HS-5 (cell line): ENCODE measurements at places on chromosomes 16 and 17.

DNA sequence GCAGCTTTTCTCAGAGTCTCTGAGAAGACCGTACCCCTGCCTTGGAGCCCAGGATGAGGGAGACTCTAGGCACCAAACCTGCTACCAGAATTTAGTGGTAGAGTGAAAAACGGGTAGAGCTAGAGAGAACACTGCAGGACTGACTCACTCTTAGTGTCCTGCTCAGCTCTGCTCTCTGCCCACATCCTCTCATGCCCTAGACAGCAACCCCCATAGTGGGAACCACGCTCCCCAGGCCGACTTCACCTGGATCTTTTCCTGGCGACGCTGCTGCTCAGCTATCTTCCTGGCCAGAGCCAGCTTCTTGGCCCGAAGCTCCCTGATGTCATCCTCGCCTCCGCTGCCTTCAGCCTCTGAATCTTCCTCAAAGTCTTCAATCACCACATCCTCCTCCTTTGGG lies 26.7 kb downstream of the HIC1 start:
- DNase-seq = no peak

GRCh38 chr17:38667099-38667786 lies 7.5 kb downstream of the EPOP start:
- DNase-seq = peak; percentile 35

DNA sequence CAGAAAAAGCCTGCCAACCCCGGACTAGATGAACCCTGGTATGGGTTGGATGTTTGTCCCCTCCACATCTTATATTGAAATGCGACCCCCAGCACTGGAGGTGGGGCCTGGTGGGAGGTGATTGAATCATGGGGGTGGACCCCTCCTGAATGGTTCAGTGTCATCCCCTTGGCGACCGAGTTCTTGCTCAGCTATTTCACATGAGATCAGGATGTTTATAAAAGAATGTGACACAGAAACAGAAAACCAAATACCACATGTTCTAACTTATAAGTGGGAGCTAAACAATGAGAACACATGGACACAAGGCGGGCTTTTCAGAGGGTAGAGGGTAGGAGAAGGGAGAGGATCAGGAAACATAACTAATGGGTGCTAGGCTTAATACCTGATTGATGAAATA lies 576.0 kb upstream of the HSBP1 start:
- DNase-seq = no peak

DNA sequence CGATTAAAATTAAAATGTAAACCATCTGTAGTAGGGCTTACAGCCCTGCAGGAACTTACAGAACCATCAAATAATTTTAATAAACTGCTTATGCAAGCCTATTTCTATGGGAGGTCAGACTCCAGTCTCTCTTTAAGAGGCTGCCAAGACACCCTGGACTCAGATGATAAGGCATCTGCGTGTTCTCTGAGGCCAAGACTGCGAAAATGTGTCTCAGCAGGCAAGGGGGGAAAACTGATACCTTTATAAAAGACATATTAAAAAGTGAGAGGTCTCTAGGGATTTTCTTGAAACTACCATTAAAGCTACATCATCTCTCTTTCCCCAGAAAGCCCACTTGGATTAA lies 32.2 kb downstream of the MPHOSPH6 start:
- DNase-seq = no peak

DNA sequence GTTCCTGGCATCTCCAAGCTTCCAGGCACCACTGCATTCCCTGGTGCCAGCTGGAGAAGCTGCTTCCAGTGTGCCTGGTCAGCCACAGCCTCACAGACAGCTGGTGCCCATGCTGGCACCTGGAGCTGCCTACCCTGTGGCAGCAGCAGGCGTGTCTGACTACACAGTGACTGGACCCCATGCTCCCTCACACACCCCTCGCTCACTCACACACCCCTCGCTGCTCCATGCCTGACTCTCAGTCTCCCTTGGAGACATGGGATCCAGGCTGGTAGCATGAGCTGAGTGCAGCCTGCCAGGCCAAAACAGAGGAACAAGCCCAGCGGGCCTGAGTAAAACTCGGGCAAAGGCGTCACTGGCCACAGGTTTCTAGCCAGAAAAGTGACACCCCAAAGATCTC lies 59.1 kb upstream of the SMIM36 start:
- no peak for DNase-seq

DNA sequence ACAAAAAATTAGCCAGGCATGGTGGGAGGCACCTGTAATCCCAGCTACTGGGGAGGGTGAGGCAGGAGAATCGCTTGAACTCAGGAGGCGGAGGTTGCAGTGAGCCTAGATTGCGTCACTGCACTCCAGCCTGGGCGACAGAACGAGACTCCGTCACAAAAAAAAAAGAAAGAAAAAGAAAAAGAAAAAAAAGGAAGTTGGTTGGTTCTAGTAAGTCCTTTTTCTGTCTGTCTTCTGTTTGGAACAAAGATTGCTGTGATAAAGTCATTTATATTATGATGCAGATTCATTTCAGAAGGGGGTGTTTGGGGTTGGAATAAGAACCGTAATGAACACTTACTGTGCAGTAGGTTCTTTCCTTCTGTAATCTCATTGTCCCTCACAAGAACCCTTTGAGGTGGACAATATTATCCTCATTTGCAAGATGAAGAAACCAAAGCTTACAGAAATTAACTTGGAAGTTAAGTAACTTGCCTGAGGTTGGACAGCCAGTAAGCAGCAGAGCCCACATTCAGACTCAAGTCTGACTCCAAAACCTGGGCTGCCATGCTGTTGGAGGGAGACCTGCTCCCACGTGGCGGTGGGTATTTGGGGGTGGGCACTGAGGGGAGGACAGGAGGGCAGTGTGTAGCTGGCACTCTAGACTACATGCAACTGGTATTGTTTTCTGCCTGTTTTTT lies 10.3 kb downstream of the MINK1 start:
- no peak for DNase-seq

- no peak for DNase-seq
Observed at GRCh38 chr17:76957678-76958464, 89.7 kb downstream of the MGAT5B start.

- no peak for DNase-seq
Observed at GRCh38 chr16:78505544-78506366, 406.3 kb downstream of the WWOX start.

- DNase-seq = no peak
Observed at GRCh38 chr17:78407387-78408000, 29.0 kb downstream of the PGS1 start.

- DNase-seq = no peak
Observed at GRCh38 chr16:11233727-11234376, 22.2 kb downstream of the SOCS1 start.

DNA sequence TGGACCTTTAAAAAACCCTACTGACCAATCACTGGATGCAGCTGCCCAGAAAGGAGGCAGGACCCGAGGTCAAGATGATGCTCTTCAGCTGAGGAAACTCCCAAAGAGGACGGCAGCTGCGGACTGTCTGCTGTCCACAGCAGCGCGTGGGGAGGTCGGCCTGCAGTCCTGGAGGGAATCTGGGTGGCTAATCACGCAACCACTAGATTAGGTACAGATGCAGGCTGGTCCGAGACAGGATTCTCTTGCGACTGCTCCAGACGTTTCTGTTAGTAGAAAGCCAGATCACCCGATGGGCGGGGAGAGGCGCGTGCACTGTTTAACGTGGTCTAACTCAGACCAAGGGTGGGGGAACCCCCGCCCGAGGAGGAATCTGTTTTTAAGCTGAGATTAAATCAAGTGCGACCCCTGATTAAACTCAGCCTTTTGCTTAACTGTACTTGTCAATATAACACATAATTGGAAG lies 8.8 kb downstream of the CTRB2 start:
- DNase-seq = no peak

- DNase-seq = no peak
Observed at GRCh38 chr17:41437769-41438168, 3.0 kb downstream of the KRT38 start.

DNA sequence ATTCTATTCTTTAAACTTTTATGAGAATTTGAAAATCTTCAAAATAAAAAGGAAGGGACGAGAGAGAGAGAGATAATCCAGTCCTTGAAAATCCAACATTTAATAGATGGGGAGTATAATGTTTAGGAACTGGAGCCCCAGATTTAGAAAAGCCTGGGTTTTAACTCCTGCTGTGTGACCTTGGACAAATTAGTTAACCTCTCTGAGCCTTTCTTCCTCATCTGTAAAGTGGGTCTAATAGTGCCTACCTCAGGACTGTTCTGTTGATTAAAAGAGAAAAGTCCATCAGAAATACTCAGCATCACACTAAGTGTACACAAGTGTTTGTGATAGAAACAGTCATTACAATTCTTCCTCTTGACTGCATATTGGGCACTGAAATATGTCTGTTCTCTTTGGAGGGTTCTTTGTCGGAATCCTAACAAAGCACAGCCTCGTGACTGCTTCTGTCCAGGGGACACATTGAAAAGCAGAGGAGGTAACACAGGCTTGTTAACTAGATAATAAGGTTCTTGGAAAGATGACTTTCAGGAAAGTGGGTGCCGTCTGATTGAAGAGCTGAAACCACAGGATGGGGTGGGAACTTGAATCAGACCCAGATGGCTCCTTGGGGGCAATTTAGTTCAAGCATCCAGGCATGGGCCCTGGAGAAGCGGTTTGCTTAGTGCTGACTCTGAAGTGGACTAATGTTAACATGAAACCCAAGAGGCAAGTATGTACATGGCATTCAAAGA lies 128.2 kb downstream of the CLEC16A start:
- no peak for DNase-seq

- DNase-seq = no peak
Observed at GRCh38 chr17:67260170-67260987, 15.4 kb upstream of the HELZ start.

DNA sequence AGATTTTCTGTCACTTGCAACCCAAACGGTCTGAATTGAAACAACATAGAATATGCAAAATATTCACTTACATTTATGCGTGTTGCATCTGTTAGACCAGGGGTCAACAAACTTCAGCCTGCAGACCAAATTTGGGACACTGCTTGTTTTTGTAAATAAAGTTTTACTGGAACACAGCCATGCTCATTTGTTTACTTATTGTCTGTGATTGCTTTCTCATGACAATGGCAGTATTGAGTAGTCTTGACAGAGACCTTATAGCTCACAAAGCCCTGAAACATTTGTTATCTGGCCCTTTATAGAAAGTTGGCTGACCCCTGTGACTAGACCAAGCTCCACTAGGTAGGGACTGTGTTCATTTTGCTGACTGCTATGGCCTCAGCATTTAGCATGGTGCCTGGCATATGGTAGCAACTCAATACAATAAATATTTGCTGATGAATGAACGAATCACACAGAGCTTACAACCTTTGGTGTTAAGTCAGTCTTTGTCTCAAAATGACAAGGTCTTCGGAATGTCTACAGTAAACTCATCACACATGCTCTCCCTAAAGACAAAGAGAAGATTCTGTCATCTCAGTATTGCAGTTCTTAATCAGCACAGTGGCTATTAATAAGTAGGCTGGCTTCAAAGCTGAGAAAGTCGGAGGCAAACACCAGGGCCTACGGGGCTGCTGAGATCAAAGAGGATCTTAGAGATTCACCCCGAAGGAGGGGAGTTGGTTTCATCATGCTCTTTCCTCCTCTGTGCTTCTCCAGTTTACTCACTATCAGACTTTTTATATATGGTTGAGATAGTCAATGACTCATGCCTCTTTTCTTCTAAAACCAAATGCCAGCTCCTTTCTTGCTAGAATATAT lies 95.2 kb upstream of the AXIN2 start:
- DNase-seq = no peak

DNA sequence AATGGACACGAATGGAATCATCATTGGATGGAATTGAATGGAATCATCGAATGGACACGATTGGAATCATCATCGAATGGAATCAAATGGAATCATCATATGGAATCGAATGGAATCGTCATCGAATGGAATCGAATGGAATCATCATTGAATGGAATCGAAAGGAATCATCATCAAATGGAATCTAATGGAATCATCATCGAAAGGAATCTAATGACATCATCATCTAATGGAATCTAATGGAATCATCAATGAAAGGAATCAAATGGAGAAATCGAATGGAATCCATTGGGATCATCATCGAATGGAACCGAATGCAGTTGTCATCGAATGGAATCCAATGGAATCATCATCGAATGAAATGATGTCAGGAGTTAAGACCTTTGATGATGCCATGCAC lies 154.9 kb downstream of the SHCBP1 start:
- no peak for DNase-seq

DNA sequence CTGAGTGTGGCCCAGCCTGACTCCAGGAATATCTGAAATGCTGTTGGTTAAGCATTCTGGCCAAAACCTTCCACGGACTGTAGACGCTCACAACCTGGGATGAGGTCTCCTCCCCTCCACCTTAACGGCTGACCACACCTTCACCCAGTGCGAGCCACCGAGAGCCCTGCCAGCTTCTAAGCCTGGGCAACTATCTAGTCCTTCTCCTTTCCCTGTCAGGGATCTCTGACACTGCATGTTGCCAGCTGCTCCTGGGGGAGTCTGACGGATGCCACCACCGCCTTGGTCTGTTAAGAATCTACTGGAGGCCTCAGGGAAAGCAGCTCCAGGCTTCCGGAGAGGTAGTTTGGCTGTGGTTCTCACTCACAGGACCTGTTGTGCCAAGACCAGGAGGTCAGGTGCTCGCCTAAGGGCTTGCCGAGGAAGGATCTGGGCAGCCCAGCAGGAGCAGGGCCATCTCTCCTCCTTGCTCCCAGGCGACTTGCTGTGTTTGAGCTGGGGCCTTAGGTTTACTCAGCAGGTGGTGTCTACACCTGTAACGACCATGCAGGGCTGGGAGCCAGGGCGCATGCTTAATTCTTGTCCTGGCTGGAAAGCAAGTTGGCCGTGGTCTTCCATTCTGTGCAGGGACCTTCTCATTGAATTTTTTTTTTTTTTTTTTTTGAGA lies 111.8 kb downstream of the NTN1 start:
- no peak for DNase-seq

DNA sequence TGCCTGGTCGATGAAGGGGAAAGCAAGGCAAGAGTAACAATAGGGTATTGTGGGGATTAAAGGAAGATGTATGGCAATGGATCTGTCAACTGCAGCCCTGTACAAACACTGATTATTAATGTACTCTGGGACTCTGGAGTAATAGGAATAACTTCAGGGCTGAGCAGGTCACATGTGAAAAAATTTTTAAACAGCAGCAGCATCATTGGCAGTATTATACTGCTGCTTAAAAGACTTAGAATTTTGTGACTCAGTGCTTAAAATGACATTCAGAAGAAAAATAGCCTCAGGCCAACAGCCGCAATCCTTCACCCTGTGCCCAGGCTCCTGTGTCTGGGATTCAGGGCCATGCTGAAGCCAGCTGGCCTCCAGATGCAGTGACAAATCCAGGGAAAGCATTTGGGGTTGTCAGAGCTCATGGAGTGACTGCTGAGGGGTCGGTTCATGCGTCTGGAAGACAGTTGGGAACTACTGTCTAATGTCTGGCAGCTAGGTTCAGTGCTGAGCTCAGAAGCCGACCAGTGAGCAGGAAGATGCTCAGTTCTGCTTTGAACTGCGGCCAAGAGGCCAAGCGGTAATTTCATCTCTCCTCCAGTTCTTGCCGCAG lies 22.2 kb downstream of the TEX2 start:
- DNase-seq = peak; percentile 61

- no peak for DNase-seq
Observed at GRCh38 chr16:31042866-31043265, 9.5 kb downstream of the STX4 start.

- no peak for DNase-seq
Observed at GRCh38 chr16:88076211-88076931, 125.1 kb downstream of the BANP start.
